ENCODE measurements at places on chromosomes 2 and 18.

GRCh38 chr18:2654928-2655177, 673 bp upstream of the SMCHD1 start:
- DNase-seq, result no peak

GRCh38 chr18:2302628-2303516, 268.4 kb downstream of the METTL4 start:
- no peak for DNase-seq

GRCh38 chr18:46754188-46754587, 2.7 kb downstream of the ST8SIA5 start:
- no peak for DNase-seq

- no peak for DNase-seq
Observed at GRCh38 chr2:166240387-166241313, 112.8 kb upstream of the SCN1A start.

- DNase-seq, result no peak
Observed at GRCh38 chr2:147634826-147635225, 210.0 kb upstream of the ACVR2A start.

DNA sequence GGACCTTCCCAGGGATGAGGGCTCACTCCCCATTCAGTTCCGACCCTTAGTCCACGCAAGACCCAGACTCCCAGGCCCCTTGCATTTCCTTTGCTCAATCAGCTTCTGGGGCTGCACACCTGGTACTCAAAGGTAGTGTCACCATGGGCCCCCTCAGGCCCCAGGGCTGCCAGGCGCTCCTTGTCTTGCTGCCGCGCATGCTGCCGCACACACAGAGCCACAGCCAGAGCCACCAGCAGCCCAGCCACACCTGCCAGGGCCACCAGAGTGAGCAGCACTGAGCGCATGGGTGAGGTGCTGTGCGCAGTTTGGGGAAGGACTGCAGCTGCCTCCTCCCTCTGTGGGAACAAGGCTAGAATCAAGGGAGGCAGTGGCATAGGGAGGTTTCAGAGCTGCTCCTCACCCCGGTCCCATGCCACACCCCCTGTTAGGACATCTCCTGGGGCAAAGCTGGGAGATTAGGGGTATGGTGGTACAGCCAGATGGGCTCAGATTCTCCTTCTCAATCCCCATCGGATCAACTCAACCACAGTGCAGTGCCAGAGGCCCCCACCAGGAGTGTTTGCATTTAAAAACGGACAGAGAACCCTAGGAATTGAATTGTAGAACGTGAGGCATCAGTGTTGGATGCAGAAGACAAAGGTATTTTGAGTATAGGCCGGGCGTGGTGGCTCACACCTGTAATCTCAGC, 11.3 kb downstream of the PTPRN start:
- DNase-seq, result no peak

DNA sequence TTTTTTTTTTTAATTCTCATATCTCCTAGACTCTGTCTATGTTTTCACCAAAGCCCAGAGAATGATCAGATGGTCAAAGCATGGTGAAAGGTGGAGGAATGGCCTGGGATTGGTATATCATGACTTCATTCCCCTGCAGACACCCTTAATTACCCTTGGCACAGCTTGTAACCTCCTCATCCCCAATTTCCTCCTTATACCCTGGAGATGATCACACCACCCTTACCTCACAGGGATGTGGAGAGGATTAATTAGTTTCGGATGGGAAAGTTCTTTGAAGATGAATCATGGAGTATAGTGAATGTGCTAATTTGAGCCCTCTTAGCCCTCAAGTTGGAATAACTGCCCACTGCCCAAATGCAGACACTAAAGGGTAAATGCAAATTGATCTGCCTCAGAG, 138.0 kb upstream of the LYPD6 start:
- DNase-seq, result no peak

GRCh38 chr2:190117305-190117704, 54.8 kb upstream of the MSTN start:
- no peak for DNase-seq

DNA sequence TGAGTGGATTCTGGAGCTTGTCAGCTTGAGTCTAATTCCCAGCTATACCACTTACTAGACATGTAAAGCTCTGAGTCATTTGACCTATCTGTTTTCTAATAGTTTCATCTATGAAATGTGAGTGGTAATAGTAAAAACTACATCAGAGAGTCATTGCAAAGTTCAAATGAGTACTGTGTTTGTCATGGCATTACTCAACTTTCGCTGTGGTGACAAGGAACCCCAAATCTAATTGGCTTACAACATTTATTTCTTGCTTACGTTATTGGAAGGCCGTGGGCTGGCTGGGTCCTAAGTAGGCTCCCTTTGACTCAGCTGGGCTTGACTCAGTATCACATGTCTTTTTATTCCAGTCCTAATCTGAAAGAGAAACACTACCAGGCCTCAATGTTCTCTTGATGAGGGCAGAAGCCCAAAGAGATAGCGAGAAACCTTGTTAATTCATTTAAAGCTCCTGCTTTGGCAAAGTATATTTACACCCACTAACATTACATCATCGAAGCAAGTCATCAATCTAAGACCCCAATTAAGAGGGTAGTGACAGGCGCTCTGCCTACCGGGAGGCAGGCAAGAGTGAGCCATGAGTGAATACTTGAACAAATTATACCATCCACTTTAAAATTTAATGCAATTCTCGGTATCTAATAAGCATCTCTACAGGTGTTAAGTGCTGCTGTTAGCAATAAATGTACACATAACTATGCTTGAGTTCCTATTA, 431.8 kb upstream of the SPHKAP start:
- DNase-seq, result peak; percentile 36

- DNase-seq, result no peak
Observed at GRCh38 chr2:10002681-10003080, 40.7 kb upstream of the KLF11 start.

DNA sequence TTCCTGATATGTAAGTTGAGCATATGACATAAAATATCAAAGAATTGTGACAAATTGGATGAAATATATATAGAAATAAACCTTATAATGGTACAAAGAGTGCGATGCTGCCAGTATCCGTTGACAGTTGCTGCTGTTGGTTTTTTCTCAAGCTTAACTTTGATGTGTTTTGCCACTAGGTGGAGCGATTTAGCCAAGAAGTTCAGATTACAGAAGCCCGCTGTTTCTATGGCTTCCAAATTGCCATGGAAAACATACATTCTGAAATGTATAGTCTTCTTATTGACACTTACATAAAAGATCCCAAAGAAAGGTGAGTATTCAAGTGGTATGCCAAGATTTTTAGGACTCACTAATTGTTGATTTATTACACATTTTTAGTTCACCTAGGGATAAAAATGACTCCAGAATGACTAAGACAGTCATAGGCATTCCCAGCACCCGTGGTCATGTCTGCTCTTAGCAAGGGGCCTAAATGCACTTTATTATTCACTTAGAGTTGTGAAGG, 2.1 kb downstream of the RRM2 start:
- peak; percentile 81 for DNase-seq

DNA sequence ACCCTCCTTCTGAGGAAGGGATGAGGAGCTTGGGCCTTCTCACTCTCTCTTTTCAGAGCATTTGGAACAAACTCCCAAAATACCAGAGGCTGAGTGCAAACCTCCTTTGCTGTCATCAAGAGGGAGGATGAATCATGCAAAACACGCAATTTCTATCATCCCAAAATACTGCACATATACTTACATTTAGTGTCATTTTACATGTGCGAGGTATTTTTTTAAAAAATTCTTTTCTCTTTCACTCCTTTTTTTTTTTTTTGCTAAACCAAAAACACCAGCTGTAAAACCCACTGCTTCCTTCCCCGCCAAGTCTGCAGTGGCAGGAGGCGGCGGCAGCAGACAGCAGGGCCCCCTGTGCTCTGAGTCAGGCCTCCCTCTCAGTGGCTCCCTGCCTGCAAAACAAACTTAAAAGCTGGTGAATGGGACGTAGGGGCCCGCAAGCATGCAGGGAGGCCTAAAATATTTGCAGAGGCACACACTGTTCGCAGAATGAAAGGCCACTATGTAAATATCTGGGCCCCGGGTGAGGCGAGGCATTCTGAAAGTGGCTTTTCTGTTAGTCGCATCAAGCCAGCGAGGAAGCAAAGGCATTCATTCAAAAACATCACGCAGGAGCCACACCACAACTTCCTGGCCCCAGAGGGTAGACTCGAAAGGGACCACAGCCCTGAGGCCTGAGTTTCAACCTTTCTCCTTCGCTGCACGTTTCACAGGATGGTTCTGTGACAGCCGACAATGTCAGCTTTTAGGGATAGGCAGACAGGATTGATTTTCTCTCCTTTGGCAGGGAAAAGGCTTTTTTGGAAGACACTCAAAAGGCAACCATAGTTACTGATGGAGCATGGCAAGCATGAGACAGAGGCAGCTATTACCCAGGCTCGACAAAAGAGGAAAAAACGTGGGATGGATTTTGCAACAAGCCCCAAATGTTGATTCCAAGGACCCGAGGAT, 73.4 kb downstream of the ACTR2 start:
- peak; percentile 74 for DNase-seq

- no peak for DNase-seq
Observed at GRCh38 chr2:97656905-97657587, 6.8 kb downstream of the ACTR1B start.

DNA sequence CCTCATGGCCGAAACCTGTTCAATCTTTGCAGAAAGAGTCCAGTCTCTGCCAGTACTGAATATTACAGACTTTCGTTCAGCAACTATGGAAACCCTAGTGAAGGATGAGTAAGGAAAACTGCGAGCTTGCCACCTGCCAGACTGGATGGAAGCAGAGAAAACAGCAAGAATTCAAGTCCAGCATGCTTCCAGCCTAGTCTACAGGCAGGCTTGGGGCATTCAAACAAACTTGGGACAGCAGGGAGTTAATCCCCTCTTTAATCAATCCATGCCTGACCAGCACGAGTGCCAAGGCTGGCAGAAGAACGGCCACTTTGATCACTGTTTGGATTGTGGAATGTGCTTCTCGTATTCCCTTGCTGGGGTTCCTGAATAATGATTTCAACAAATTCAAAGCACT, 145.2 kb downstream of the EPHA4 start:
- no peak for DNase-seq

DNA sequence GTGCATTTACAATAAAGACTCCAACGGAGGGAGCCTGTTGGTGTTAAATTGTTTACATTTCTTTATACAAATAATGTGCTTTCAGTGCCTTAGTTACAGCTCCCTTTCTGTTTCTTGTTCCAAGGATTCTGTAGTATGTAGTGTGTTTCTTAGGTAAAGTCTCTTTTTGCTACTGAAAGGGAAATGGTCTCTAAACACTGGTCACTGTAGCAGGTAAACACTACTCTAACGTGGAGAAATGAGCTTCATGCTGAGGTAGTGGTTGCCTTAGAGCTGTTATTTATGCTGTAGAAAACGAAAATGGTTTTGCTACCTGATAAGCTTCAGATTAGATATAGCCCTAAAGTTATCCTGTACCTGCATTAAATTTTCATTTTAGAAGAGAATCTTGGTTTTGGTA, 163.6 kb downstream of the CAPN13 start:
- DNase-seq, result peak; percentile 26

DNA sequence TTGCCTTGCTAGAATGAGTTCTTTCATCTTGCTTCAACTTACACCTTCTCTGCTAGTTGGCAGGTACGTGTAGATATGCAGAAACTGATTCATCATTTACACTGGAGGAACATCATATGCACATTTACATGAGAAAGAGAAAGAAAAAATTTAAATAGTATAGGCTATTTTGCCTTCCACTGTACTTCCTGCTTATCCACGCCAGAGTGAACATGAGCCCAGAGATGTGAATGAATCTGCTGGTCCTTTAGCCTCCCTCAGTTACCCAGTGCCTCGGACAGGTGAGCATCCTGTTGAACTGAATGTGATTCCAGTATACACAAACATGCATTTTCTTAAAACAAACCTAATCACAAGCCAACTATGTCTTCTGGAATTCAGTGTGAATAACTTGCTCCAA, 83.6 kb downstream of the SESTD1 start:
- DNase-seq, result no peak

- no peak for DNase-seq
Observed at GRCh38 chr2:179622112-179622511, 239.3 kb downstream of the ZNF385B start.

- DNase-seq, result no peak
Observed at GRCh38 chr2:197713271-197713670, 8.1 kb downstream of the MARS2 start.

- no peak for DNase-seq
Observed at GRCh38 chr2:43391201-43391877, 164.9 kb upstream of the ZFP36L2 start.

DNA sequence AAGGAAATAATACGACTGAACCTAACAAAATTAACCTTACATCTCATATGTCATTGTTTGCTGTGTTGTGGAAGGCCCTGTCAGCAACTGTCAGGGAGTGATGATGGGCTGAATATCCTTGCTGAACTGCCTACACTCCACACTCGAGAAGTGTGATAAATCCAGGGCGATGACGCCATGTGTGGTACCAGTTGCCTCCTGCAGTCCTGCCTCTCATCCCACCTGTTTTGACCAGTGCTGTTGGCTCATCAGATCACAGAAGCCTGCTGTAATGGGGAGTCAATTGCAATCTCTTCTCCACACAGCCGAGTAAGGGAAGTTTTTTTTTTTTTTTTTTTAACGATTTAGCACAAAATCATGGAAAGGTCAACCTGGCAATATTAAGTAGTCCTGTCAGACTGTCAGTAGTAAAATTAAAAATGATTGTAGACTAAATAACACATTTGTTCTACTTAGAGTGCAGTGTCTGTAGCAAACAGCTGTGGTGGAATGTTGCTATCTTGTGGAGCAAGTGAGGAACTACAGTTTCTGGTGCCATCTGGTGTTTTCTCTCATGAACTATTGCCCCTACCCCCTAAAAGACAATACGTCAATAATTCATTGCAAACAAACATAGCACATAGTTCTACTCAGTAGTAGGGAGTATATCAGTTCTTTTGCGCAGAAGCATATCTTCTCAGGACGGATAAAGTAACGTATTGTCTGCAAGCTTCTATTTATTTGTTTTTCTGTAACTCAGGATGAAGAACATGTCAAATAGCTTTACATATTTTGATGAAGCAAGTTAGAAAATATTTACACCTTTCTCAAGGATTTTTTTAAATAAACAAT, 347.6 kb downstream of the CTNNA2 start:
- DNase-seq, result peak; percentile 18

GRCh38 chr2:208179028-208179609, 10.7 kb downstream of the C2orf80 start:
- no peak for DNase-seq

DNA sequence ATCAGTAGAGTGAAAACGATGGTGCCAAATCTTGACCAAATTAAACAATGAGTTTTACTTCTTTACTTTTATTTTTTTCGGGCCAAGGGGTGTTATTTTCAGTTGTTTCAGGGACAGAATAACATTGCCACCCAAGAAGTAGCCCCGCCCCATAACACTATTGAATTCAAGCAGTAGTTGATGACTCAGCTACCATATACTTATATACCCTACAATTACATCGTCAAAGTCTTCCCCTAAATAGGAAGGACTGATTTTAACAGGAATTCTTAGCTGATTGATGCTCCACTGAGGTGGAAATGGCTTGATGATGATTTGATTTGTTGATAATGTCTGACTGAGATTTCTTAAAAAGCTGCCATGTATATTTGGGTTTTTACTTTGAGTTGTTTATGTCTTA, 24.7 kb downstream of the LYPD6B start:
- DNase-seq, result no peak

DNA sequence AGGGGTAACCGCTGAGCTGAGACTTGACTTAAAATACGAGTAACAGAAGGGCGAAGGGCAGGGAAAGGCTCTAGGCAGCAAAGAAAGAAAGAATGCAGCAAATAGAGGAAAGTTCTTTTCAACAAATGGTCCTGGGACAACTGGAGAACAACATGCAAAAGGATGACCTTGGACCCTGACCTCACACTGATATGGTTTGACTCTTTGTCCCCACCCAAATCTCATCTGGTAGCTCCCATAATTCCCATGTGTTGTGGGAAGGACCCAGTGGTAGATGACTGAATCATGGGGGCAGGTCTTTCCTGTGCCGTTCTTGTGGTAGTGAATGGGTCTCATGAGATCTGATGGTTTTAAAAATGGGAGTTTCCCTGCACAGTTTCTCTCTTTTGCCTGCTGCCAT, 33.9 kb downstream of the ST3GAL5 start:
- DNase-seq, result no peak
